ENCODE measurements at places on chromosomes 5 and 9.

DNA sequence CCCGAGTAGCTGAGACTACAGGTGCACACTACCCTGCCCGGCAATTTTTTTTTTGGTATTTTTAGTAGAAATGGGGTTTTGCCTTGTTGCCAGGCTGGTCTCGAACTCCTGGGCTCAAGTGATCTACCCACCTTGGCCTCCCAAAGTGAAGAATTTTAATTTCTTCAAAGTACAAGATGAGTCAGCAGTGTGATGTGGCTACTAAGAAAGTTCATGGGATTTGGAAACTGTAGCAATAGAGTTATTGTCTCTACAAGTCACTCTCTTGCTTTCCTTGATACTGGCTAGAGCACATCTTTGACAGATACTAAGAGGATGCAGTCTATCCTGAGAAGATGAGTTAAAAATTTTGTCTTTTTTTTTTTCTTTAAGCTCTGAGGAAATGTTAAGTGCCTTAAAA is 1.6 kb downstream of the CREB3 start:
- no peak for DNase-seq

- DNase-seq: no peak
Measured at GRCh38 chr5:2263763-2264162, 381.0 kb upstream of the IRX4 start.

DNA sequence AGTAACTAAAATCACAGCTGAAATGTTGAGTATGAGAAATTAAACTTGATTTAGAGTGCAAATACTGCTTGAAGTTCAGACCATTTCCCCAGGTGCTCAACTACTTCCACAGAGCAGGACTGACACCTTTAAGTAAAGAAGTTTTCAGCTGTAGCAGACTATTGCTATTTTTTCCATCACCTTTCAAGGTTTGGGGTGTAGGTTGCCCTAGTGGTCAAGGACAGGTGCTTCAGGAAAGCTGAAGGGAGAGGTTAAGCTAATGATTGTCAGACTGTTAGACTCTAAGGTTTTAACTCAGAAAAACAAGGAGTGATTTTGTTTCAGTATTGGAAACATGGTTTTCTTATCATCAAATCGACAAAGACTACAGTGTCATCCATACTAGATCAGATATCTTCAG is 162.1 kb downstream of the CCDC192 start:
- DNase-seq: no peak

GRCh38 chr9:14417237-14417636 is 103.3 kb upstream of the NFIB start:
- DNase-seq: no peak

DNA sequence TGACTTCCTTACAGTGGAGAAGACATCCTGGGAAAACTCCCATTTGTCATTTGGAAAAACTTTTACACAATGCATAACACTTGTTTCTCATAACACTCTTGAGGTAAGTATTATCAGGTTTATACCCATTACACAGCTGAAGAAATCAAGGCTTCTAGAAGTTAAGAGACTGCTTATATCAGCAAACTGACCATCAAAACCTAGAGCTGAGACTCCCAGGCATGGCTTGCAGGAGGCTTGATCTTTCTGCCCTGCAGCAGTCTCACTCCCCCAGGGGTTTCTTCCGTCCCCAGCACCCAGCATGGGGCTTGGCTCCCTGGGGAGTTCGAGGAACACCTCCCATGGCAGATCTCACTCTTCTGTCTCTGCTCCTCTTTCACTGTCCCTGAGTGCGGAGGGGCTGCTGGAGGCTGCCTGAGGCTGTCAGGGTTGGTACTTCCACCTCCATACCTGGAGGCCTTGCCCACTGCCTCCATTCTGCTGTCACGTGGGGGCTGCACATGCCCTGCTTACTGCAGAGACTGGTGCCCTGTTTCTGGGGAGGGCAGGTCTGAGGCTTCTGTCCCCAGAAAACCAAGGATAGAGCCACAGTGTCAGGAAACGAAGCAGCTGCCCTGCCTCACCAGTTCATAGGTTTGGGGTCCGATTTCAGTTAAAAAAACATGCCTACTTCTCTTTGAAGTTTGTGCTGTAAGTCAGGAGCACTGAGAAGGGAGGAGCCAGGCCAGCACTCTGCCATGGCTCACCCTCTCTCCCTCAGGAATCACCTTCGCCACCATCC is 202.5 kb downstream of the PAX5 start:
- no peak for DNase-seq

DNA sequence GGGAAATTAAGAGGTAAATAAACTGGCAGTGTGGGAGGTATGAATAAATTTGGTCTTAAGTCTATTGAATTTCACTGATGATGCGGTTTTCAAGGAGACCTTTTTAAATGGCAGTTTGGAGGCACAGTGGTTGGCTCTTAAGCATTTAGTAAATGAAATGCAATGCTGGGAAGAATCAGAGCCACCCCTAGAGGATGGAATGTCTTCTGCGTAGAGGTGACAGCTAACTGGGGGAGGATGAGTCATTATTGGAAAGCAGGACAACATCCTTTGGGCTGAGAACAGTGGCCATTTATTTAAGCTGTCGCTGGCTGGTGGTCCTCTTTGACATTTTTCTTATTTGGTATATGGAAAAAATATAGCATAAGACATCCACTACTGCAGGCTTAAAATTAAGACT is 163.2 kb downstream of the SH3GL2 start:
- DNase-seq: peak; percentile 56

DNA sequence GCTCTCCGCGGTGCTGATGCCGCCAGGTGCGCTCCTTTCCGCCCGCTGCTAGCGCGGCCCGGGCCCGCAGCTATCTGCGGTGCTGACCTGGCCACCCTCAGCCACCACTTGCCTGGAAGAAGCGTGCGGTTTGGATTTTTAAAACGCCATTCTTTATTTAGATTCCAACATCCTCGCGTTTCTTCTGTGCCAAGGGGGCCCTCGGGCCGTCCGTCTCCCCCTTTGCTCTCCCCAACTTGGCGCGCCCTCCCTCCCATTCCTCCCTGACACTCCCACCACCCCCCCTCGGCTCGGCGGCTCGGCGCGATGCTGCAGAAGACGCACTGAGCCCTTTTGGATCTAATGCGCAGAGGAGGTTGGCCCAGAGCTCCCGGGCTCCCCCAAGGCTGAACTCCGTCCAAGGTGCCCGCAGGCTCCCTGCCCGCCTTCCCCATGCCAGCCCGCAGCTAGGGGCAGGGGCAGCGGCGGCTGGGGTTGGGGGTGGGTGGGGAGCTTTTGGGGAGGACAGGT is at the start of gene BARHL1:
TSS of gene BARHL1 (plus strand) at position 331 of the 510 bp plus-strand sequence. CDS start 192 bp downstream, outside the sequence.
- no peak for DNase-seq
